Right kidney (tissue), 9 donors: ENCODE measurements at places on chromosomes 12 and 14.
A peak's percentile ranks its signal among the peaks of the same experiment; 100 is the strongest.

DNA sequence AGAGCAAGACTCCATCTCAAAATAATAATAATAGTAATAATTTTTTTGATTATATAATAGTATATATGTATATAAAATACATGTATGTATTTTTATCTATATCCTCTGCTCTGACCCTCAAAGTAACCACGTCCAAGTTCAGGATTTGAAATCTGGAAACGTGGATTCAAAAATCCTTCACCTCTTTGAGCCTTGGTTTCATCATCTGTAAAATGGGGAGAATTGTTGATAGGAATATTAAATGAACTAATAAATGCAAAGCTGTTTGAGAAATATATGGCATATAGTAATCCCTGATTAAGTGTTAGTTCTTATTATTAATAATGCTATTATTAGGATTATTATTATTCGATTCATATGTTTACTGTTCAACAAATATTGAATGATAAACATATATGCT is 2.6 kb downstream of the P2RX7 start:
- no peak for DNase-seq

GRCh38 chr14:90819734-90820393 is 3.6 kb upstream of the TTC7B start:
- DNase-seq: no peak

GRCh38 chr12:55932551-55932910 is 1.6 kb downstream of the DGKA start:
- DNase-seq: peak; percentile 59

- DNase-seq: no peak
Observed at GRCh38 chr12:132446633-132447326, 43.2 kb upstream of the FBRSL1 start.

GRCh38 chr14:36690311-36691040 is 28.8 kb downstream of the PAX9 start:
- DNase-seq: no peak

- DNase-seq: no peak
Observed at GRCh38 chr12:81811778-81812125, 52.6 kb upstream of the PPFIA2 start.

DNA sequence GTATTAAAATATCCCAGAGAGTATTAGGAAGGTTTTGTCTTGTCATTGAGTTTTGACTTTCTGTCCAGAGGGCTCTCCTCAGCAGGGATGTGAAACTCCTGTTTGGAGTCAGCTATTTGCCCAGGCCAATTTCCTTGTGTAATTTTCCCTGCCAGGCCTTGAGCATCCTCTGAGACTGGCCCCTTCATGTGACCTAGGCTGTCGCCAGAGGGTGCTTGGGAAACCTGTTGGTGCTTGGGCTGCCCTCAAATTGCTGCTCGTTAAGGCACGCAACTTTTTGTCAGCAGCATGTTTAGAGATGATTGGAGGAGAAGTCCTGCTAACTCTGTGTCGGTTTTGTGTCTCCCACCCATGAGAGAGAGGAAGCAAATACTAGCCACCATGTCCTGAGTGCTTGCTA is 39.1 kb downstream of the IQSEC3 start:
- no peak for DNase-seq

DNA sequence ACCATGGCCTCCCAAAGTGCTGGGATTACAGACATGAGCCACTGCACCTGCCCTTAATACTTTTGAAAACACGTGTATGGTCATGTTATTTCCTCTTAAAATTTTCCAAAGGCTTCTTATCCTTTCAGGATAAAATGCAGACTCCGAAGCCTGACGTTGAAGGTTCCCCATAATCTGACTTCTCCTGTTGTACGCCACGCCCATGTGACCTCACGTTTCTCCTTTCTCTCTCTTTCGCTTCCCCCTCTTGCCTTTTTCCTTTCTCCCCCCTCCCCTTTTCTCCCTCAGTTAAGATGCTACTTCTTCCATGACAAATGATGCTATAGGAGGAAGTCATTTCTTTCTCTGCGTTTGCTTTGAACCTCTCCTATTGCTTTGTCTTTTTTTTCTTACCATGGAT is 266.0 kb downstream of the FBXL14 start:
- DNase-seq: no peak

DNA sequence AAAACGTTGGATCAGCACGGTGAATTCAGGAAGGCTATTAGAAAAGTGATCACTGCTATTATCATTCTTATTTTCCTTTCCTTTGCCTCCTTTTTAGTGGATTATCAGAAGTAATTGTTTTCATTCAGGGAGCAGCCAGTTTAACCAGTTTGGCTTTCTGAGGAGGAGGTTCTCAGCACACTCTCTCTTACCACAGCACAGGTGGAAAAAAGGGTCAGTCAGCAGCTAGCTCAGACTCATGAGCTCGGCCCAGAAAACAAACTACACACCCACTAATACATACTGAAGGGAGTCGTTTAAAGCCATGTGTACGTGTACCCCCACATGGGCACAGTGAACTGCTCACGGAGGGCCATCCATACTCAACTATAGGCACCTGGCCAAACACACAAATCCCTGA is 23.2 kb upstream of the MAGOHB start:
- DNase-seq: no peak

DNA sequence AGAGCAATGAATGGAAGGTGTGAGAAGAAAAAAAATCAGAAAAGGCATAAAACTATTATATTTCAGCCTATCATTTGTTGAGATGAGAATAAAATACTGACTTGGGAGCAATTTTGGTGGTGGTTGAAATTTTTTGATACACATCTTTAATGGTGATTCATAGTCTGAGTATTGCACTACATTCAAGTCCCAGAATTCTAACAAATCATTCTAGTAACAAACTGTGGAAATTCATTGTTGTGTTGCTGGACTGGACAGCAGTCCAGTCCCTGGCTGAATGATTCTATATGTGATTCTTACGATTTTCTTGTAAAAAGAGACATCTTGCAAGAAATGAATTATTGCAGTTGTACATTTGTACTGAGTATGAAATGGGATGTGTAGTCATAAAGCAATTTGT is 268.6 kb downstream of the TRHDE start:
- no peak for DNase-seq

GRCh38 chr12:49092086-49092815 is 2.4 kb downstream of the DHH start:
- DNase-seq: peak; percentile 73

DNA sequence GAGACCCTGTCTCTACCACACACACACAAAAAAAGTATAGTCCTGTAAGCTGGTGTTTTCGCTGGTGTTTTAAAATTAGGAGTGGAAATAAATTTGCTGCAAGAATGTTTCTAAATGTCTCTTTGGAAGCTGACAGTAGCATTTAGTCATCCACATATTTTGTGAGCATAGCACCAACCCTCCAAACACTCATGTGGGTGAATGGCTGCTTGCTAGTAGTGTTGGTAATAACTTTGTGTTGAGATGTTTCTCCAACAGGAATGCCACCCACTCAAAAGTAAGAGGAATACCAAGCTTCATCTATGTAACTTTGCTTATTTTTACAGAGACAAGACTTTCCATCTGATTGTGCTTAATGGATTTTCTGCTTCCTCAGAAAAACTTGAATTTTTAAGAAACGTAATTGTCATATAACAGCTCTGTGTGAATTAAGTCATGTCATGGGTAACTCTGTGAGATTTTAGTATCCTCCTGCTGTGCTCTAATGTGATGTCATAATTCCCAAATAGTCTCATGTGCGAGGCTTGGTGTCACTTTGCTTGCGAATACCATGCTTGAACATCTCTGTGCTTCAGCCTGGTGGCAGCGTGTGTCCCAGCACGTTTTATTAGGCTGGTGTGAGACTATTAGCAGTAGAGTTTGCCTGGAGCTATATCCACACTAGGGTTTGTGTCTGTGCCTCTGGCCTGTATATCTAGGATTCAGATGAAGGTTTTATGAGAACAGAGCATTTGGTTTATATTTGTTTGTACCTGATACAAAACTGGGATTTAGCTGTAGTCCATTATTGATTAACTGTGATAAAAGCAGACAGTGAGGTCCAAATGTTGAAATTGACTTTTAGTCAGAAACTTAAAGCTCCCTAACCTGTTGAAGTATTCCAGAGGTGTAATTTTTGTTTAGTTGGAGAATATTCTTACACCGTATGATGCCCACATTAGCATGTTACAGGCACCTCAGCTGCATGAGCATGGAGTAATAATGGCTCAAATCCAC is 80.5 kb downstream of the FBXW8 start:
- DNase-seq: no peak

DNA sequence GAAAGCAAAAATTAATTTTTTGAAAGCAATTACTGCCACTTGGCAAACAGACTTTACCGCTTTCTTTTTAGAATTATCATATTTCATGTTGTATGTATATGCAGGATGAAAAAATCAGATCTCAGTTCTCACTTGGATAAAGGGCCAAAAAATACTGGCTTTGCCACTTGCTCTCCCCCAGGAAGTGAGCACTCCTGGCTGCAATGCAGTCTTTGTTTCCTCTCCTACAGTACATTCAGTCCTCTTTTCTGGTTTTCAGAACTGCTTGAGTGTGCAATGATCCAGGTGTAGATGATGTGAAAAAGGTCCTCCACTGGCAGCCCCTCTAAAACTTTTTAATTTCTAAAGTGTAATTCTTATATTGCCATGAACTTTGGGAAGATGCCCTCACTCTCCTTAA is 183.4 kb downstream of the SLC25A21 start:
- DNase-seq: no peak

DNA sequence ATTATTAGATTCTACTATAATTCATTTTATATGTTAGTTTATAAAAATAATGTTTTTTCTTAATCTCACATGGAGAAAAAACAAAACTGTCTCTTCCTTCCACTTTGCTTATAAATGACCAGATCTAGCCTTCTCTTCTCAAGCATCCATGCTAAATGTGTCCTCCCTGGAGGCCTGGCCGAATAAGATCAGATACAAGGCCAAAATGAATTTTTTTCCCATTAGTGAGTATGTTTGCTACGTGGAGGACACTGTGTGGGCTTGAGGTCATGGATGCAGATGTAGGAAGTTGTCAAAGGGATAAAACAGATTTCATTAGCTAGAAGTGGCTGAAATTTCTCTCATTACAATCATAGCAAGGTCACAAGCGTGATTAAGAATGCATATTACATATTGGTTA is 1244.9 kb upstream of the SEL1L start:
- DNase-seq: no peak

GRCh38 chr14:77087631-77088030 is 10.4 kb upstream of the CIPC start:
- DNase-seq: no peak

DNA sequence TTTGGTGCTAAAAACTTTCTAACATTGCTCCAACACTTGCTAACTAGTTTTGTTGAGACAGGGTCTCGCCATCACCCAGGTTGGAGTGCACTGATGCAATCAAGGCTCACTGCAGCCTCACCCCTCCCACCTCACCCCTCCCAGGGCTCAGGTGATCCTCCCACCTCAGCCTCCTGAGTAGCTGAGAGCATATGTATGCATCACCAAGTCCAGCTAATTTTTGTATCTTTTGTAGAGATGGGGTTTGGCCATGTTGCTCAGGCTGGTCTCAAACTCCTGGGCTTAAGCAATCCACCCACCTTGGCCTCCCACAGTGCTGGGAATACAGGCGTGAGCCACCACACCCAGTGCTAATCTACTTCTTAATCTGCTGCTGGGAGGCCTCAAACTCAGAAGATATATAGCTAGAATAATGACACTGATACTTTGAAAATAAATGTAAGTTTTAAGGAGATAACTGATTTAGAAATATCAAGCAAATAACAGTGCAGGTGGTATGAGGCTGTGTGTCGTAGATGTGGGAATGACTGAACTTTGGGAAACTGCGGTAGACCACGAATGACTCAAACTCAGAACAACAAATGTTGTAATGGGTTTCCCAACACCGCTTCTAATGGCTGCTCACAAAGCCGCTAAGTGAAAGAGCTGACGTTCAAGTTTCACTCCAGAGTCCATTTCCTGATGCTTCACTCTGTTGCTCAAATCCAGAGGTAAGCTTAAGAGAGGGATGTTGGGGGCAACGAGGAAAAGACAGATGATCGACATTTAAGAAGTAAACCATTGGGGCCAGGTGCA is 10.0 kb downstream of the TMCC3 start:
- DNase-seq: no peak

DNA sequence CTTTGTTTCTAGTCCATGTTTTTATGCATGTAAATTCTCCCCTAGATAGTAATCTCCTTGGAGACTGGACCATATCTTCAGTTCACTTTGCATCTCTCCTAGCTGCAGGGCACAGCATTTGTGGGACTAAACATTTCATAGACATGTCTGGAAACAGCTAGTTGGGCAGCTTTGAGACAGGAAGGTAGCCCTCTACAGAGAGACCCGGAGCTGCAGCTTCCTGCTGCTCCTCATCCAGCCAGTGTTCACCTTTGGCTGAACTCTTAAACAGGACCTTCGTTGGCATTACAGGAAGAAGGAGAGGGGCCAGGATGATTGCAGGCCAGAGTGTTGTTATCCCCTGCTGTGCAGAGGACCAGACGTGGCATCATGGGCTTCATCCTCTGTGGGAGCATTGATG is 52.9 kb downstream of the GNS start:
- no peak for DNase-seq

GRCh38 chr12:96204381-96204780 is 10.2 kb downstream of the ELK3 start:
- no peak for DNase-seq

DNA sequence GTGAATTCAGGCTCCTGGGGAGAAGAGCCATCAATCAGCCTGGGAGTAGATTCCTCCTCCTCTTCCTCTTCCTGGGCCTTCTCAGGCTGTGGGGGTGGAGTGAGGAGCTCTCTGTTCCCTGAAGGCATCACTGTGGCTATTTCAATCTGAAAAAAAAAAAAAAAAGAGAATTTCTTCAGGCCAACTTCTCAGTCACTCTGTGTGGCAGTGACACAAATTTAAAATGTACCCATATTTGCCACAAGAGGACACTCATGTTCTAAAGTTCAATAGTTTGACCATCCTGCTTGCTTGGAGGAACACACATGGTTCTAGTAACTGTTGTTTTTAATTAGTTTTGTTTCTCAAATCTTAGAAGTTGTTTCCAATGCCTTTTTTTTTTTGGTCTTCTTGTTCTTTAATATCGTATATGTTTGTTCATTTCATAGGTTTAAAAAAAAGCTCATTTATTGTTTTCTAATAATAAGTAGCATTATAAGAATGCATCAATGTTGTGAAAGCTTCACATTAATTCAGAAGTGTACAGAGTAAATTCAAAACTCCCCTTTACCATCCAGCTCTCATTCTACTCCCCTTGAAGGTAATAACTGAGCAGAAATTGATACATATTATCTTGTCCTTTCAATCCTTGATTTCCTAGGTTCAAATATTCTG is 23.3 kb upstream of the CCER1 start:
- peak; percentile 19 for DNase-seq

GRCh38 chr14:75876530-75876929 is 105.3 kb downstream of the TGFB3 start:
- DNase-seq: no peak

- DNase-seq: no peak
Observed at GRCh38 chr12:26789731-26790644, 43.0 kb downstream of the ITPR2 start.
